HCT116 (cell line): ENCODE measurements at places on chromosomes 3 and 15. TPM values are rescaled to one million over a fixed set of nuclear protein-coding genes. Genes with fewer than 3 reads are reported as not detected.

Gene EXD1
- total RNA-seq, result not detected

DNA sequence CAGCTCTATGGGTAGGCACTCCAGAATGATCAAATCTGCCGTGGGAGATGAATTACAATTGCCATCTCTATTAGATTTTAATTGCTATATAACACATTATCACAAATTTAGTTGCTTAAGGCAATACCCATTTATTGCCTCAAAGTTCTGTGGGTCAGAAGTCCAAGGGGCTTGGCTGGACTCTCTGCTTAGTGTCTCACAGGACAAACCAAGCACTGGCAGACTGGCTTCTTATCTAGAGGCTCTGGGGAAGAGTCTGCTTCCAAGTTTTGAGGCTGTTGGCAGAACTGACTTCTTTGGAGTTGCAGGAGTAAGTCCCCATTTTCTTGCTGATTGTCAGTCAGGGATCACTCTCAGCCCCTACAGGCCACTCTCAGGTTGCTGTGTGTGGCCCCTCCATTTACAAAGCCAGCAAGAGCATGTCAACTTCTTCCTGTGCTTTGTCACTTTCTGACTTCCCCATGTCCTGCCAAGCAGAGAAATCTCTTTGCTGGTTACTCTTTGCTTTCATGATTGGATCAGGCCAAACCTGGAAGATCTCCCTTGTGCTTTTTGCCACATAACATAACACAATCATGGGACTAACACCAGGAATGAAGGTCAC is 93.5 kb upstream of the PRICKLE2 start:
- DNase-seq, result no peak

GRCh38 chr3:126124148-126124868 is 40.4 kb upstream of the SLC41A3 start:
- DNase-seq, result no peak

DNA sequence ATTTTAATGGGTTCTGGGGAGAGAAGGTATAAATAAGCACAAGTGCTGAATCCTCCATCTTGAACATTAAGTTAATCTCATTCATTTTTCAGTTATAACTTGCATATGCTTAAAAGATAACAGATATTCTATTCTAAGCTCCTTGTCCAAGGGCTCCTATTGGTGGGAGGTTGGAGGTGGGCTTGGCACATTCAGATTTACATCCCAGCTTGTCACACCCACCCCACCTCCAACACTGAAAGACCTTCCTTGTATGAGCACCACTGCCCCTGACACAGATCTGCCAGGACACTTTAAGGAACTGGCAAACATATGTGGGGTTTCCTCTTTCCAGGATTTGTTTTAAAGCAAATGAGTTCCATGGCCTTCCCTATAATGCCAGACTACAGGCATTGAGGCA is 30.6 kb downstream of the HOMER2 start:
- DNase-seq, result no peak

- no peak for DNase-seq
Observed at GRCh38 chr15:77473328-77473727, 52.6 kb downstream of the HMG20A start.

GRCh38 chr3:122515020-122515468 is 305 bp upstream of the KPNA1 start:
- DNase-seq, result no peak

GRCh38 chr15:69599271-69599670 is 146.7 kb downstream of the RPLP1 start:
- DNase-seq, result no peak

- no peak for DNase-seq
Observed at GRCh38 chr3:14836049-14836468, 17.3 kb downstream of the FGD5 start.

- peak; percentile 85 for DNase-seq
Observed at GRCh38 chr3:190385731-190386688, 2.0 kb upstream of the CLDN16 start.

DNA sequence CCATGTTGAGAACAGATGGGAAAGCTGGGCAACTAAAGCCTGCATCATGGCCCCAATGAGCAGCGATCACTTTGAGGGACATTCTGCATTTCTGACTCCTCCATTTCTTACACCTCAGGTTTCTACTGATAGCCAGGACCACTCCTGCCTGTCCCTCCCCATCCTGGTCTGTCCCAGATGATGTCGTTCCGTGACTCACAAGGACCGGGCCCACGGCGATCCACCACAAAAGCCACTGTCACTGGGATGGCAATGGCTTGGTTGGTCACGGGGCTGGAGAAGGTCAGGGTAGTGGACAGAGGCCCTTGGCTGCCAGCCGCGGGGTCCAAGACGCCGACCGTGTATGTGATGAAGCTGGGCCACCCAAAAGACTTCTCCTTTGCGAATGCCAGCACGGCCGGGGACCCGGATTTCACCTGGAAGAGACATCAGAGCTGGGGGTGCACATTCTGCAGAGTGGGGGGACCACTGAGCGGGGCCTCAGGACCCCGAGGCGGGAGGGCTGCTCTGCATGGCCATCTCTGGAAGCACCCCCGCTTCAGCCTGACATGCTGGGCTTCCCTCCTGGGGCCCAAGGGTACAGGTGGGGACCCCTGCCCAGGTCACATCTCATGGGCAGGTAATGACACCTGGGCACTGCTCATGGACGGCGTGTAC is 100.4 kb downstream of the NUP210 start:
- DNase-seq, result no peak

DNA sequence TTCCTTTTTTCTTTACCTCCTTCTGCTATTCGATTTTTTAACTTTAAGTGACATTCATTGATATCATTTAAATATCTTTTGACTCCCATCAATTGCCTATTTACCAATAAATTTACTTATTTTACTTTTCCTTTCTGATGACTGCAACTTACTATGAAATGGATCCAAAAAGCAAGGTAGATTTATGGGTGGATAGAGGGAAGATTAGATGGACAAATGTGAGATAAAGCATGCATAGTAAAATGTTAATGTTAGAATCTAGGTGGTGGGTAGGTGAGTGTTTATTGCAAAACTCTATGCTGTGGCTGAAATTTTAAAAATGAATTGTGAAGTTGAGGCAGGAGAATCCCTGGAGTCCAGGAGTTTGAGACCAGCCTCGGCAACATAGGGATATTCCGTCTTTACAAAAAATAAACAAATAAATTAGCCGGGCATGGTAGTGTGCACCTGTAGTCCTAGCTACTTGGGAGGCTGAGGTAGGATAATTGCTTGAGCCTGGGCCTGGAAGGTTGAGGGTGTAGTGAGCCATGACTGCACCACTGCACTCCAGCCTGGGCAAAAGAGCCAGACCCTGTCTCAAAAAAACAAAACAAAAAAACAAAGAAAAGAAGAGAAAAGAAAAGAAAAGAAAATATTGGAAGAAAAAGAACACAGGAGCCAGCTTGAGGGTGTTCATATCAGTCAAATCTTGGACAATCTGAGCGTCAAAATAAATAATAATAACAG is 6.1 kb upstream of the PDCD6IP start:
- no peak for DNase-seq

- DNase-seq, result no peak
Observed at GRCh38 chr3:40639006-40639405, 114.2 kb downstream of the ZNF621 start.

DNA sequence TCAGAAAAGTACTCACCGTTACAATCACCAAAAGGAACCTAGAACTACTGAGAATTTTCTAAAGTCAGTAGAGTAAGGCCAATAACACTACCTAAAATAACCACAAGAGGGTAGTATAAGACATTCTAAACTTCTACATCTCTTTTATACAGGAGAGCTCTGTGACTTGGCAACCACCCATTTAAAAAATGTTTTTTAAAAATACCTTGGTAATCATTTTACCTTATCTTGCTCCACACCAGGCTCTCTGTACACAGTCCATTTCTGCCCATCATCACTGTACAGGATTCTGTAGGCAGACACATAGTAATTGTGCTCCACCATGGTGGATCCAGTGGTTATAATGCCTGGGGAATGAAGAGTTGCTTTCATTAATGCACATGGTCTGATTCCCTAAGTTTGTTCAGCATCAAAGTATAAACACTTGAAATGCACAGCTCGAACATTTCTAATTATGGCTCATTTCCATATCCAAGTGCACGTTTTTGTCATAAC is 54.5 kb downstream of the ST3GAL6 start:
- DNase-seq, result no peak
